Stimulated activated CD4-positive, alpha-beta T cell treated with anti-CD3 and anti-CD28 coated beads, Interleukin-15, amount 100 ng/mL, for 1 hour (primary cell): ENCODE measurements at places on chromosomes 1 and 21.

DNA sequence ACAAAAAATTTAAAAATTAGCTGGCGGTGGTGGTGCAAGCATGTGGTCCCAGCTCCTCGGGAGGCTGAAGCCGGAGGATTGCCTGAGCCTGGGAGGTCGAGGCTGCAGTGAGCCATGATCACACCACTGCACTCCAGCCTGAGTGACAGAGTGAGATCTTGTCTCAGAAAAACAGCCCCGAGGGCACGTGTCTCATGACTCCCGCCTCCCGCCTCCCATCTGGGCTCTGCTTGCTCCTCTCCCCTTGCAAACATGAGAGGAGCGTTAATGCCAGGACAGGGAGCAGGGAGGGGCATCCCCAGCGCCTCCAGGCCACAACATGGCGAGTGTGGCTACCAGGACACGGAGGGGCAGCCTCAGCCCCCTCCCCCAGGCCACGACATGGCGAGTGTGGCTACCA lies 28.3 kb downstream of the FAAP20 start:
- DNase-seq, result no peak

GRCh38 chr1:156571261-156571852 lies 1.0 kb downstream of the IQGAP3 start:
- no peak for DNase-seq

GRCh38 chr21:36799869-36800268 lies 101.0 kb downstream of the SIM2 start:
- DNase-seq, result no peak

GRCh38 chr21:21682172-21682571 lies 684.0 kb downstream of the NCAM2 start:
- no peak for DNase-seq

DNA sequence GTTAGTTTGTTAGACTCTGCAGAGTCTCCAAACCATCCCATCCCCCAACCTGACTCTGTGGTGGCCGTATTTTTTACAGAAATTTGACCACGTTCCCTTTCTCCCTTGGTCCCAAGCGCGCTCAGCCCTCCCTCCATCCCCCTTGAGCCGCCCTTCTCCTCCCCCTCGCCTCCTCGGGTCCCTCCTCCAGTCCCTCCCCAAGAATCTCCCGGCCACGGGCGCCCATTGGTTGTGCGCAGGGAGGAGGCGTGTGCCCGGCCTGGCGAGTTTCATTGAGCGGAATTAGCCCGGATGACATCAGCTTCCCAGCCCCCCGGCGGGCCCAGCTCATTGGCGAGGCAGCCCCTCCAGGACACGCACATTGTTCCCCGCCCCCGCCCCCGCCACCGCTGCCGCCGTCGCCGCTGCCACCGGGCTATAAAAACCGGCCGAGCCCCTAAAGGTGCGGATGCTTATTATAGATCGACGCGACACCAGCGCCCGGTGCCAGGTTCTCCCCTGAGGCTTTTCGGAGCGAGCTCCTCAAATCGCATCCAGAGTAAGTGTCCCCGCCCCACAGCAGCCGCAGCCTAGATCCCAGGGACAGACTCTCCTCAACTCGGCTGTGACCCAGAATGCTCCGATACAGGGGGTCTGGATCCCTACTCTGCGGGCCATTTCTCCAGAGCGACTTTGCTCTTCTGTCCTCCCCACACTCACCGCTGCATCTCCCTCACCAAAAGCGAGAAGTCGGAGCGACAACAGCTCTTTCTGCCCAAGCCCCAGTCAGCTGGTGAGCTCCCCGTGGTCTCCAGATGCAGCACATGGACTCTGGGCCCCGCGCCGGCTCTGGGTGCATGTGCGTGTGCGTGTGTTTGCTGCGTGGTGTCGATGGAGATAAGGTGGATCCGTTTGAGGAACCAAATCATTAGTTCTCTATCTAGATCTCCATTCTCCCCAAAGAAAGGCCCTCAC lies at the start of gene OLIG2:
Gene OLIG2, plus strand, starts transcription at position 447 of the 954 bp plus-strand sequence. CDS start 928 bp downstream, outside the sequence.
- DNase-seq, result no peak

DNA sequence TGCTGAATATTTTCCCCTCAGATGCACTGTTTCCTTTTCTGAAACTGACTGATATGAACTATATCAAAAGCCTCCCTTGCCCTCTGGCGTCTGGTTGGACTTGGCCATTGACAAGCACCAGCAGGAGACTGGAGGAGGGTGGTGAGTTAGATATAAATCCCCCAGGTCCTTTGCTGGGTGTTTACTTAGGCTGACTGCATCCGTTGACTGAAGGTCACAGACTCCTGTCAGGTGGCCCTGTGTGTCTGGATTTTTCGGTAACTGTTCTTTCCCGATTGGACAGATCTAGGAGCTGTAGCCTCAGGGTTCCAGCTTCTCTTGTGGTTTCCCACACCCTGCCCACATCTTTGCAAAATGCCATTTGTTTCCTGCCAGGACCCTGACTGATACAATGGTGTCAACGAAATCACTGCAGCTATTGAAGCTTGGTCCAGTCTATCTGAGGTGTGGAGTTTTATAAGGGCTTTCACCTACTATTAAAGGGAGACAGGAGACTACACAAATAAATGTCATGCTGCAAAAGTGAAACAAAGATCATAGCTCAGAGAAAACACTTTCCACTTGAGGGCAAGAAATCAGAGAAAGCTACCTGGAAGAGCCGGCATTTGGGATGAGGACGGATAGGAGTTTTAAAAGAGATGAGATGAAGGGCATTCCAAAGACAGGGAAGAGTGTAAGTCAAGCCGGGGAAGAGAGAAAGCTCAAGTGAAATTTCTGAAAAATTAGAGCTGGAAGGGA lies 1.5 kb upstream of the MAGI3 start:
- DNase-seq, result no peak

DNA sequence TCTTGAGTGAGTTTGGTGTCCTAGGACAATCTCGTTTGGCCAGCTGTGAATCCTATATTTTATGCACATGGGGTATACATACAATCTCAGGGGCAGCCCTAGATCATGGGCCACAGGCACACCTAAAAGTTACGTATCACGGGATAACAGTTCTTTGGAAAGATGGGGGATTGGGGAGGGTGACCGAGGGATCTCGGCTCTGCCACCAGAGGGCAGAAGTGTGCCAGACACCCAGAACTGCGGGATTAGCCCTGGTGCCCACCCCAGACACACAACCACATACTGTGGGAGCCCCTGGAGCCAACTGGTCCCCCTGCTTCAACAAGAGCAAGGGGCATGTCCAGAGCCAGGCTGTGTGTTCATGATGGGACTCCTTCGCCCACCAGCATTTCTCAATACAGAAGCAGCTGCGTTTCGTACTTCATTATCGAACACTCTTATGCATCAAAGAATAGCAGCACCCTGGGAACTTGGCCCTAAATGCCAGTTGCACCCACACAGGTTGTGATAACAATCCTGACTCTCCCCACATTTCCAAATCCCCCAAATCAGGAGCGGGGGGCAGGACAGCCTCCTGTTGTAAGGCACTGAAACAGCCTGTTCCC lies 37.4 kb downstream of the TMCO4 start:
- no peak for DNase-seq

- DNase-seq, result no peak
Observed at GRCh38 chr1:63064135-63064534, 258.2 kb upstream of the FOXD3 start.

DNA sequence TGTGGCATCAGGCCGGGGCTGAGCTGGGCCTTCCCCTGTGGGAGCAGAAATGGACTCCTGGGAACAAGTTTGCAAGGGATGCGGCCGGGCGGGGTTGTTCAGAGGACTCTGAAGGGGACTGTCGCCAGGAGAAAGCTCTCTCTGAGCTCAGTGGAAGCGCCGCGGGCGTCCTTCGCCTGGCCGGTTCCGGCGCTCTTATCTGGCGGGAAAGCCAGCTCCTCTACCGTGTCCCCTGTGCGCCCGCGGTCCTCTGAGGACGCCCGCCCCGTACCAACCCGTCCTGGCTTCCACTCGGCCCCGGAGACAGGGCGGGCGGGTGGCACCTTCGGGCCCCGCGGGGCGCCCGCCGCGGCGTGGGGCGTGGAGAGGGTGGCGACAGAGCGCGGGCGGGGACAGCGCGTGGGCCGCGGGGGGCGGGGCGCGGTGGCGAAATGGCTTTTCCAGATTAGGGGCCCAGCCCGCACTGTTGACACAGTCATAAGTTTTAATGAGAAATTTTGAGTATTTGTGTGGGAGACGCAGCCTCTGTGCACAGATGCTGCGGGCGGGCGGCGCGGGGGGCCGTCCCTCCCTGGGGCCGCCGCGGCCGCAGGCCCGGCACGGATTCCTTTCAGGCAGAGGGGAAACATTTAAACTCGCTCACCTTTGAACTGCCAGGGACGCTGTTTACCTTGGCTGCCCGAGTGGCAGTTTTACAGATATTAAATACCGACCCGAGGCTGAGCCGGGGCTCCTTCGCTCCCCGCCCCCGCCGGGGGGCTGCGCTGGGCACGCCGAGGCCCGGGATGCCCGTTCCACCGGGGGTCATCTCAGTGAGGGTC lies 70.2 kb downstream of the FOXD2 start:
- DNase-seq, result no peak

DNA sequence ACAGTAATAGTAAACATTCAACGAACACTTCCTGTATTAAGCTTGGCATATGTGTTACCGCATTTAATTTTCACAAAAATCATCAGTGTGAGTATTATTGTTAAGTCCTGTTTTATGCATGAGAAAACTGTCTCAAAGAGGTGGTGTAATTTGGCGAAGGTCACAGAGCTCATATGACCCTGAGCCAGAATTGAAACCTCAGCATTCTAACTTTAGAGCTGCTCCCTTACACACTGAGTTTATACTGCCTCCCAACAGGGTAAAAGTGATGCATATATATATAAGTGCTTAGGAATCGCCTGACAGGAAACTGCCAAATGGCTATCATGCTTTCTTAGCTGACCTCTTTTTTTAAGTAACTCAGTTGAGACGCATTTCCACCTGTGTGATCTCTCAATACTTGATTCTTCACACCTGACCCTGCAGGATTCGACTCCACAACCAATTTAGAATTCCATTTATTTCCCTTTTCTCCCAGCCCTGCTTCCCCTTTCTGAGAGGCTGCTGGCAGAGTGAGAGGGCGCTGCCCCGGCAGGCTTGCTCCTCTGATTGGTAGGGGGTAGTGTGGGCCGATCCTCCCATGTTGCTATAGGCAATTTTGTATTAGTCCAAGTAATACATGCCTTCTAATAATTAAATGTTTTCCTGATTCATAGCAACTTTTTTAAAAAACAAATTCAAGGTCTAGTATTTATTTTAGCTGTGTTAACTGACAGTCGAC lies 40.5 kb downstream of the ZBTB40 start:
- DNase-seq, result no peak

DNA sequence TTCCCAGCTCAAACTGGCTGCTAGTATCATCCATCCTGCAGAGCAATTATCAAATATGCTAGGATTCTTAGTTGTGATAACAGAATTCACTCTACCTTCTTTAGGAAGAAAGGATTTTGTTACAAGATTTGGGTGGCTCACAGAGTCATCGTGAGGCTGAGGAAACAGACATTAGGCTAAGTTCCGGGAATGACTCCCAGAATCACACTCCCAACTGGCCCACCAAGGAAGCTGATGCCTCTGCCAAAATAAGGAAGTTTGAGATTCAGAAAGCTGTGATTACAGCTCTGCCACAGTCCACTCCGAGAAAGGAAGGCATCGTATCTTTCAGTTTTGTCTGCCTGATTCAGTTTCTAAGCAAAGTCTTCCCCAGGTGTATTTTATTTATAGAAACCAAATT lies 50.6 kb upstream of the LYPLAL1 start:
- DNase-seq, result no peak

DNA sequence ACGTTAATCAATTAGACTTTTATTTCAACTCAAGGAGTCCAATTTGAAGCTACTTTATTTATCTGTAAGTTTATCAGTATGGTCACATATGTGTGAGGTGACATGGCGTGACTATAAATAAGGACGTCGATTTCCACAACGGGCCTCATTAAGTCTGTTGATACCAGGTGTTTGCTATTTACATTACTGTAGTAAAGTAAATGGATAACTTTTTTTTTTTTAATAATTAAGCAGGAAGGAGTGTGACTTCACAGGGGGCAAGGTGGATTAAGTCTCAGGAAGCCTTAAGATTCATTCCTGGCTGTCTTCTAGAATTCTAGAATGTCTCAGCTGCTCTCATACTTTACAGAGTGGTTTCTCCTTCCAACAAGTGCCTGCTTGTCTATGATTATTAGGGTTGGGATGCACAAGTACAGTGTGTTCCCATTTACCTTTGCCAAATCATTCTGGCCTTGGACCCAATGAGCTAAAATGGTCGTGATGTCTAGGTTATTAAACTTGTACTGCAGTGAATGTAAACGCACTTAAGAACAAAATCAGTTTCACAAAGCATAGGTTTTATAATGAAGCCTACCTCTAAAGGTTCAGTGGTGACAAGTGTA lies 15.5 kb downstream of the MAP3K7CL start:
- DNase-seq, result no peak

DNA sequence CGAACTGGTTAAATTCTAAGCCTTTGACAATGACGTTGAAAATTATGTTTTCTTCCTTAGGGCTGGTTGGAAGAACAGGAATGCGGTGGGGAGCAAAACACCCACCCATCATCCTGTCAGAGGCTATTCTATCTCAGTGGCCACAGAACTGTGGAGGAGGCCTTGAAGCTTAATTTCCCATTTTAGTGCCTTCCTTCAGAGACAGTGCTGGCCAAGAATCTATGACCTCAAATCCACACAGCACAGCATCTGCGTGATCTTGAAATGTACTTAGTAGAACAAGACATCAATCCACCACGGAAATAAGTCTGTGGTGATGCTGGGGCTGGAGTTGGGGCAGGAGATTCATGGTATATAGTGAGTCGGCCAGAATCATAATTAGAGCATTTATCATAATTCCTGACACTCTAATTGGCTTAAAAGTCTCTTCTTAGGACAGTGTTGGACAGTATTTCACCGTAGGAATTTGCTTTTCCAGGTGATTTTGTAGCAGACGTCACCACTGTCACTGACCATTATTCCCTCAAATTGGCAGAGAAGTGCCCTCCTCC lies 113.1 kb downstream of the KCNJ6 start:
- DNase-seq, result no peak

DNA sequence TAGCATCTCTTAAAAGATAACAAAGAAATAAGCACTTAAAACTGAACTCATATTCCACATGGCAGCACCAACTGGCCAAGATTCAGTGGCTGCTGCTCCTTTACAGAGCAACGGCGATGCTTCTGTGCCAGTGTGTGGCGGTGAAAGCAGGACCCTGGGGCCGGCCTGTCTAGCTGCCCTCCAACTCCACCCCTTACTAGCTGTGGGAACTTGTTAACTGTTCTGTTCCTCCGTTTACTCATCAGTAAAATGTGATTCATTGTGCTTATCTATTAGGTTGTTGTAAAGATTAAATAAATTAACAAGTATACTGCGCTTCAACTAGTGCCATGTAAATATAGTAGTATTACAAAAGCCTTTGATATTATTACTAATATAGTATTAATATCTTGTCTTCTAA lies 133.2 kb downstream of the GDAP2 start:
- DNase-seq, result no peak

GRCh38 chr21:14864211-14865021 lies 200.4 kb downstream of the NRIP1 start:
- no peak for DNase-seq

GRCh38 chr1:93576346-93576745 lies 105.3 kb downstream of the BCAR3 start:
- no peak for DNase-seq

DNA sequence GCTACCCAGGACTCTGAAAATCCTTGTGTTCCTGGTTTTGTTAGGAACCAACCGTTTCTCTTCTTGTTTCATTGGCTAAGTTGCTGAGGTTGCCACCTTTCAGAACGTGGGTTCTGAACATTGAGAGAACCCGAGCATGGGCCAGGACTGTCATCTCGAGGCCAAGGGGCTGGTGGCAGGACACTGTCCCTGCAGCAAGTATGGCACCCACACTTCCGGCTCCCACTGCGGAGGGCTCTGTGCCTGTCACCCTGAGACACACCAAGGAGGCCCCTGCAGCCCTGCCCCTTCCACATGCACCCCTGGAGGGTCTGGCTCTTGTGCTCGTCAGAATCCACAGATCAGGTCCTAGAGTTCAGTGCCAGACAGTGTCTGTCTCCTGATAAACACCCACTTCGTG lies 39.1 kb upstream of the LRRC3 start:
- no peak for DNase-seq
